ENCODE measurements at places on chromosomes 11 and 22. TPM values are rescaled to one million over a fixed set of nuclear protein-coding genes. Genes with fewer than 3 reads are reported as not detected.
A peak's percentile ranks its signal among the peaks of the same experiment; 100 is the strongest.

The EFCAB6 gene
- 13.2 TPM for total RNA-seq

The ELMOD1 gene
- 1.9 TPM for total RNA-seq

The ARHGAP8 gene
- 12.1 TPM for total RNA-seq

The OR8D4 gene
- not detected for total RNA-seq

The WNT11 gene
- 31.3 TPM for total RNA-seq

DNA sequence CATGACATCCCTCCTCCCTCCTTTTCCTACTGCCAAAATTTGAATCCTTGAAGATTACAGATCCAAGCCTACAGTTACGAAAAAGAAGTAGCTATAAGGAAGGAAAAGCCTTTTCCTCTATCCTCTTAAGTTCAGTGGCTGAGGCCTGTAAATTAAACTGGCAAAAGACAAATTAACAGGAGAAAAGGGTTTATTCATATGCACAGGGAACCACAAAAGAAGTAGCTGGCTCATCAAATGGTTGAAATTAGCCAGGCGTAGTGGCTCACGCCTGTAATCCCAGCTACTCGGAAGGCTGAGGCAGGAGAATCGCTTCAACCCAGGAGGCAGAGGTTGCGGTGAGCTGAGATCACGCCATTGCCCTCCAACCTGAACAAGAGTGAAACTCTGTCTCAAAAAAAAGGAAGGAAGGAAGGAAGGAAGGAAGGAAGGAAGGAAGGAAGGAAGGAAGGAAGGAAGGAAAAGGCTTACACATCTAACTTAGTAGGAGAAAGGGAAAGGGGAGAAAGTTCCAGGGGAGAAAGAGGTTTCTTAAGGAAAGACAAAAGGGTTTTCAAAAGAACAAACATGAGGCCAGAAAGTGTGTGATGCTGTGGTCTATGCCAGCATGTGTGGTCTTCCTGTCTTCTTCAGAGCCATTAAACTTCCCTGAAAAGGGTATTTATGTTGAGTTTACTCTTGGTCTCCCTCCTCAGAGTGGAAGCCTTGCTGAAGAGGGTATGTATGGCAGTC lies 5.1 kb upstream of the SMPD1 start:
- H3K27ac ChIP-seq: no peak overlapping the region
- no peak for DNase-seq
- no peaks in the 10 kb centered on the region for H3K36me3 ChIP-seq
- no peak overlapping the region for H3K4me3 ChIP-seq
- H3K27me3 ChIP-seq: no peaks in the 10 kb centered on the region
- H3K4me1 ChIP-seq: no peaks in the 10 kb centered on the region

GRCh38 chr11:30489076-30489475 lies 97.1 kb downstream of the MPPED2 start:
- peaks cover 29% of the 10 kb centered on the region for H3K4me1 ChIP-seq
- H3K27ac ChIP-seq: no peak overlapping the region
- peak; percentile 9 for DNase-seq
- no peak overlapping the region for H3K4me3 ChIP-seq
- no peaks in the 10 kb centered on the region for H3K36me3 ChIP-seq

DNA sequence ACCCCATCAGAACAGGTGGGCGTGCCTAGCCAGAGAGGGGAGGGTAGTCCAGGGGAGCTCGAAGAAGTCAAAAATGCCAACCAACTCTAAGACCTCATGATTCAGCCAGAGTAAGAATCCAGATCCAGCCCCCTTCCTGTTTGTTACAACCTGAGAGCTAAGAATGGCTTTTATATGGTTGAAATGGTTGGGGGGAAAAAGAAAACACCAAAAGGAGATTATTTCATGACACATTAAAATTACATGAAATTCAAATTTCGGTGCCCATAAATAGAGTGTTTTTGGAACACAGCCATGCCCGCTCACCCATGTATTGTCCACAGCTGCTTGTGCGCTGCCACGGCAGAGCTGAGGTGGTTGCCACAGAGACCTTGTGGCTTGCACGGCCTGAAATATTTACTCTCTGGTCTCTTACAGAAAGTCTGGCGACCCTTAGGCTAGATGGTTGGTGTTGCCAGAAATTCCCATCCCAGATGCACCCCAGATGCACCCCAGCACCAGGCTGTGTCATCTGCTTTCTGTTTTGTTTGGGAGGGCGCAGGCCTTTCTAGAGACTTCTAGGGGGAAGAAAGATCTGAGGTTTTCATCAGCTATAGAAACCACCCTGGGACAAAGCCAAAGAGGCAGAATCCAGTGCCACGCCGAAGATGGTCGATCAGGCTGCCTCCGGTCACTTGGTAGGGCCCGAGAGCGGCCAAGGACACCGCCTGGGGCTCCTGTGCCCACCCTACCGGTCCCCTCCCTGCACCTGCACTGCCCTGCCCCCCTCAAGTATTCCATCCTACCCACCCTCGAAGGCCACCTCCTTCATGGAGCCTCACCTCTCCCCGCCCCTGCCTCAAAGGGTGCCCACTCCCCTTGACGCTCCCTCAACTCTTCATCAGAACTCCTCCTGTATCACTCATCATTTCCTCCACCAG lies 80.2 kb downstream of the DSCAML1 start:
- no peaks in the 10 kb centered on the region for H3K27me3 ChIP-seq
- no peaks in the 10 kb centered on the region for H3K36me3 ChIP-seq
- no peak for DNase-seq

- H3K27ac ChIP-seq: peak overlapping the region; percentile 95
- no peak for DNase-seq
- H3K27me3 ChIP-seq: no peaks in the 10 kb centered on the region
- H3K4me3 ChIP-seq: peak overlapping the region; percentile 76
- H3K4me1 ChIP-seq: no peaks in the 10 kb centered on the region
Observed at GRCh38 chr11:12673601-12673923, 659 bp upstream of the TEAD1 start.

DNA sequence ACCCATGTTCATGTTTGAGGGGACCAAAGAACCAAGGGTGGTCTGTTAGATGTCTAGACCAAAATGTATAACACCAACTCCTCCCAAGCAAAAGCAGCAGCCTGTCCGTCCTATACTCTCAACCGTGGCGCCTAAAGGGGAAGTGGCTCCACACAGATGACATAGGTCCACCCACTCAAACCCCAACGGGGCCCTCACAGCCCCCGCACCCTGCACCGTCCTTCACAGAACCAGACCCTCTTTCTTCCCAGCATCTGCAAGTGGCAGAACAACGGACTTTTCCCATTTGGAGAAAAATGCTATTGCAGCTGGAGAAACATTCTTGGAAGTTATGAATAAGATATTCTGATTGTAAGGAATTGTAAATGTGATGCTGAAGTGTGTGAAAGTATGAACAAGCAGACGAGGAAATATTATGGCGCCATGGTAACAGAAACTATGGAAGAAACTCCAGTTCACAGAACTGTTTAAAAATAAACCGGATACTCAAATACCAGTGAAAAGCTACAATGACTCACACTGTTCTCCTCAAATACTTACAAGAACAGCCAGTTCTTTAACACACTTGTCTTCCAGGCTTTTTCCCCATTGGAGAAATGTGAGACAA lies 76.5 kb upstream of the ARFGAP3 start:
- H3K27ac ChIP-seq: peak overlapping the region; percentile 99
- DNase-seq: no peak
- H3K27me3 ChIP-seq: no peaks in the 10 kb centered on the region
- H3K36me3 ChIP-seq: no peaks in the 10 kb centered on the region
- peaks cover 10% of the 10 kb centered on the region for H3K4me1 ChIP-seq

DNA sequence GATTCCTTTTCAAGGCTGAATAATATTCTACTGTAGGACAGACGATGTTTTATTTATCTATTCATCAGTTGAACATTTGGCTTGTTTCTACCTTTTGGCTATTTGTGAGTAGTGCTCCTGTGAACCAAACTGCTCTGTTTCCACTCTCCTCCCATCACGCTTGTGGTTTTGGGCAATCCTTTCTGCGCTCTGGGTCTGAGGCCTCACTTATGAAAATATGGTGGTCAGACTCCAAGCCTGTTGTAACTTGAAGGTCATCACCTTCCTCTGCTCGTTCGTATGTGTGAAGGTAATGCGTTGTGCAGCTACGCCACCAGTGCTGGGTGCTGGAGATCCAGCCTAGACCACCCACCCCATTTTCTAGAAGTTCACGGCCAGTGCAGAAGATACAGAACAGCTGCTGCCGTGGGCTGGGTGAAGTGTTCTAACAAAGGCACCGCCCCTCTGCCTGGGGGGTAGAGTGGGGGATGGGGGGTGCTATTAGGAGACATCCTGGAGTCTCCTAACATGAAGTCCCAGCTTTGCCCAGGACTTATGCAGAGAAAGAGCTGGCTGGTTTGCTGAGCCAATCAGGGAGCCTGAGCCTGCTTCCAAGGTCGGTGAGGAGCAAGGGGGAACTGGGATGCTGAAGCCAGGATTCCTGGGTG lies 21.0 kb downstream of the PTPN5 start:
- H3K36me3 ChIP-seq: no peaks in the 10 kb centered on the region
- no peak overlapping the region for H3K4me3 ChIP-seq
- H3K27me3 ChIP-seq: no peaks in the 10 kb centered on the region
- peak; percentile 30 for DNase-seq

DNA sequence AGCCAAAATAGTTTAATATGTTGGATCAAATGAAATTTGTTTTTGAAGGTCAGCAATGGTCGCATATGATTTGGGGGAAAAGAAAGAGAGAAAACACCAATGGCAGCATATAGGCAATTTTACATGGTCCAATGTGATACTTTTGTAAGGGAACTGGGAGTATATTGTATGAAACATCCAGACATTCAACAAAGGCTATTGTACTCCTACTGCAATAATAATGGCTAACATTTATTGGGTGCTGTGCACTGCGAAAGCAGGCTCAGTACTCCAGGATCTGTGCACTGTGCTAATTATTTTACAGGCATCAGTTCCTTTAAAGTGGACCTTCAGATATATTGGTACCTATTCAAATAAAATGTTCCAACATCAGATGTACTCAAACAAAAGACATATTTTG lies 5.9 kb upstream of the OR10V1 start:
- H3K4me3 ChIP-seq: no peak overlapping the region
- H3K27ac ChIP-seq: no peak overlapping the region
- DNase-seq: no peak
- no peaks in the 10 kb centered on the region for H3K36me3 ChIP-seq
- H3K27me3 ChIP-seq: no peaks in the 10 kb centered on the region

DNA sequence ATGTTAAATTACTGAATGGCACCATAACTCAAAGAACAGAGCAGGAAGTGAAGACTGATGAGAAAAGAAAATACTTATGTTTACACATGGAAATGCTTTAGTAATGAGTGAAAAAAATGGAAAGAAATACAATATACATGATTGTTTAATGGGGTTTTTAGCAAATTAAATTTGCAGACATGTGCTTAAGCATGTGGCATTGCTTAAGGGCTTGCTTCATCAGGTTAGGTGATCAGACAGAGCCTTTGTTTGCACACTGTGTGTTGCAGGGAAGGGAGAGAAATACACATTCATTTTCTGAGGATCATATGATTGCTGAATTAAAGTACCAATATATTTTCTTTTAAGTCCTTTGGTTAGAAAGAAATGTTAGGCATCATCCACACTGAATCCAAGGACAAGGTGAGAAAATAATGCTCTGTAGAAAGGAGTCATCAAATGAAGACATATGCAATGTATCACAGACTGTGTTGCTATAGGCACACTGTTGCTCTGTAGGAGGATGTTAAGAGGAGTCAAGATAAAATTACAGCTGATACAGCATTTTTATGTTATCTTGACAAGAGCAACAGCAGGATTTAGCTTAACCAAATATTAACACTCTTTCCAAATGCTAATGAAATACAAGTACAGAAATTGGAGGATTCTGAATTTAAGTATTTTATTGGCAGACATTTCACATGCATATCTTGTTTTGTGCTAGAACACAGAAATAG lies 23.4 kb upstream of the ARHGAP20 start:
- no peak overlapping the region for H3K4me3 ChIP-seq
- H3K4me1 ChIP-seq: no peaks in the 10 kb centered on the region
- H3K27me3 ChIP-seq: no peaks in the 10 kb centered on the region
- DNase-seq: no peak
- no peak overlapping the region for H3K27ac ChIP-seq
- H3K36me3 ChIP-seq: no peaks in the 10 kb centered on the region

GRCh38 chr11:66962247-66962646 lies 4.1 kb upstream of the PC start:
- H3K36me3 ChIP-seq: no peaks in the 10 kb centered on the region
- no peak overlapping the region for H3K27ac ChIP-seq
- H3K4me3 ChIP-seq: no peak overlapping the region
- H3K27me3 ChIP-seq: no peaks in the 10 kb centered on the region

- no peak overlapping the region for H3K4me3 ChIP-seq
- H3K36me3 ChIP-seq: peaks cover 24% of the 10 kb centered on the region
- no peaks in the 10 kb centered on the region for H3K4me1 ChIP-seq
- DNase-seq: no peak
- no peaks in the 10 kb centered on the region for H3K27me3 ChIP-seq
Observed at GRCh38 chr22:45696227-45696626, 24.6 kb downstream of the ATXN10 start.

DNA sequence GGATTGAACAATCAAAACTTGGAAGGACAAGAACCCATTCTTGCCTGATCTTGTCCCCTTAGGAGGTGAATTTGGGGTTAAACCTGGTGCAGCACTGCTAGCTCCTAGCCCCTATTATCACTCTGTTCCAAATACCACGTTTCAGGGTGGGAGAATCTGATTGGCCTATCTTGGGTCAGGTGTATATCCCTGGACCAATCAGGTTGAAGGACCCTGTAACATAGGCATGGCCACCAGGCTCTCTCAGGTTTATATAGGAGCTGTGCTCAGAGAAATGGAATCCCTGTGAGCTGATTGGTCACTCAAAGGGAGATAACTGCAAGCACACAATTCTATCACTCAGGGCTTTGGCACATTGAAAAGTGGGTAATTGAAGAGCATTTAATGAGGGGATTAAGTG lies 26.6 kb upstream of the AMPD3 start:
- no peak overlapping the region for H3K27ac ChIP-seq
- DNase-seq: no peak
- H3K36me3 ChIP-seq: no peaks in the 10 kb centered on the region
- no peaks in the 10 kb centered on the region for H3K27me3 ChIP-seq
- no peaks in the 10 kb centered on the region for H3K4me1 ChIP-seq

GRCh38 chr11:33835143-33835878 lies 56.6 kb downstream of the LMO2 start:
- peak; percentile 66 for DNase-seq
- no peaks in the 10 kb centered on the region for H3K27me3 ChIP-seq
- no peak overlapping the region for H3K27ac ChIP-seq
- H3K36me3 ChIP-seq: no peaks in the 10 kb centered on the region
- H3K4me3 ChIP-seq: no peak overlapping the region

- no peaks in the 10 kb centered on the region for H3K4me1 ChIP-seq
- DNase-seq: no peak
- no peak overlapping the region for H3K4me3 ChIP-seq
- no peaks in the 10 kb centered on the region for H3K27me3 ChIP-seq
- H3K36me3 ChIP-seq: no peaks in the 10 kb centered on the region
Observed at GRCh38 chr11:21794306-21794705, 398.6 kb upstream of the ANO5 start.

- peaks cover 5% of the 10 kb centered on the region for H3K27me3 ChIP-seq
- peak; percentile 8 for DNase-seq
- H3K27ac ChIP-seq: no peak overlapping the region
- H3K36me3 ChIP-seq: no peaks in the 10 kb centered on the region
- no peaks in the 10 kb centered on the region for H3K4me1 ChIP-seq
Observed at GRCh38 chr11:1128311-1129142, 29.2 kb upstream of the MUC5AC start.

GRCh38 chr11:29485641-29486040 lies 531.2 kb downstream of the KCNA4 start:
- no peaks in the 10 kb centered on the region for H3K27me3 ChIP-seq
- H3K27ac ChIP-seq: no peak overlapping the region
- no peaks in the 10 kb centered on the region for H3K36me3 ChIP-seq
- DNase-seq: no peak
- H3K4me1 ChIP-seq: no peaks in the 10 kb centered on the region

- no peak overlapping the region for H3K27ac ChIP-seq
- DNase-seq: no peak
- H3K4me1 ChIP-seq: no peaks in the 10 kb centered on the region
- H3K27me3 ChIP-seq: no peaks in the 10 kb centered on the region
Observed at GRCh38 chr11:58647141-58647699, 24.8 kb downstream of the CNTF start.

Data from lung (tissue), 17 donors.